Stimulated activated CD4-positive, alpha-beta T cell treated with anti-CD3 and anti-CD28 coated beads, TNF-alpha, amount 100 ng/mL, for 1 hour (primary cell): ENCODE measurements at places on chromosomes 4 and X.

- no peak for DNase-seq
Observed at GRCh38 chr4:25870081-25870480, 7.3 kb upstream of the SEL1L3 start.

- DNase-seq: no peak
Observed at GRCh38 chr4:48162162-48162561, 28.1 kb upstream of the TXK start.

- no peak for DNase-seq
Observed at GRCh38 chr4:1868293-1868692, 2.9 kb upstream of the NSD2 start.

DNA sequence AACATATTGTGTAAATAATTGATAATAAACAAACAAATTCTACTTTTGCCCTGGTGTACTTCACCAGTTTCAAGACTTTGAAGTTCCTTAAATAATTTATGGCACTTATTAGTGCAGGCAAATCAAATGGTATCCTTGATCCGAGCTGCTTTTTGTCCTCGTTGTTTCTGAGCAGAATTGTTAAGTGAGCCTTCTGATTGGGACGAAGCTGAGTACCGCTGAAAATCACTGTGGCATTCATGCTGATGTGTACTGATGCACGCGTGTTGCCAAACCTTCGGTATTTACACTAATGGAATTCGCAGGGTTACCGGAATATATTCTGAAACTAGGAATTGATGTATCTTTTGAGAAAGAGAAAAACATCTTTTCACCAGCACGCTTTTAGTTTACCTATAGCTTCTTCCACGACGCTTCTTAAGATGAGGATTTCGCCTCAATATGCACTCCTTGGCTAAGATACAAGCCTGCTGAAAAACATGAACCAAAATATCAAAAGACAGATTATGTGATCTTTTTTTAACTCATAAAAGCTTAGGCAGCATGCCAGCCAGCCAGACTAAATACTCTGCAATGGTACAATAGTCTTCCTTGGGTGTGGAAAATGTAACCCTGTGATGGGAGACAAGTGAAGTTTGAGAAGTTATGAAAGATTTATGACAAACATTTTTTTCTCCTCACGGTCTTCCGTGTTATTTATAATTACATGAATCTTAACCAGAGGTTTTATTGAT lies 48.9 kb upstream of the TENM3 start:
- no peak for DNase-seq

- no peak for DNase-seq
Observed at GRCh38 chr4:69156913-69157312, 57.6 kb downstream of the UGT2B11 start.

- no peak for DNase-seq
Observed at GRCh38 chr4:39924014-39924413, 53.7 kb downstream of the PDS5A start.

- no peak for DNase-seq
Observed at GRCh38 chr4:139934708-139935195, 219.2 kb downstream of the MAML3 start.

DNA sequence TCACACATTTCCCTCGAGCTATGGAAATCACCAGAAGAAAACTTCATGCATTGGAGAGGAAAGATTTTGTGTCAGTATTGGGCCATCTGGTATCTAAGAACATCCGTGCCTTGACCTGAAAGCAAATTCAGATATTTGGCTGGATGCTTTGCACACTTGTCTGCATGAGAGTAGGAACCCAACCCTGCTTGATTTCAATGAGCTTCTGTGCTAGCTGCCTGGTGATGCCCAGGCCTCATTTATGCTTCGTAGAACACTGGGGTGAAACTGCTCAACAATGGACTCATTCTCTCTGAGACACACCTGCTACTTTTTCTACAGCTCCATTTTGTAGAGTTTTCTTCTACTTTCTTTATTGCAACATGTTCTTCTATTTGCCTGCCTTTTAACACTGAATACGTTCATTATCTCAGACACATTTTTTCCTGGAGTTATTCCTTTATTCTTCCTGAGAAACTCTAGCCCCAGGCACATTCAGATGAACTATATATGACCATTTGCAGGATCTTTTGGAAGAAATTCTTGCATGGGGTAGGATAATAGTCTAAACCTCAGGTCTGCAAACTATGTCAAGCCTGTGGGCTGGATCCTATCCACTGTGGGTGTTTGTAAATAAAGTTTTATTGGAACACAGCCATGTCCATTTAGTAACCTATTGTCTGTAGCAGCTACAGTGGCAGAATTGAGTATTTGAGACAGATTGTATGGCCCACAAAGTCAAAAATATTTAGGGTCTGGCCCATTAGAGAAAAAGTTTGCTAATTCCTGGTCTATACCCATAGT lies 83.8 kb upstream of the CLCN4 start:
- no peak for DNase-seq

DNA sequence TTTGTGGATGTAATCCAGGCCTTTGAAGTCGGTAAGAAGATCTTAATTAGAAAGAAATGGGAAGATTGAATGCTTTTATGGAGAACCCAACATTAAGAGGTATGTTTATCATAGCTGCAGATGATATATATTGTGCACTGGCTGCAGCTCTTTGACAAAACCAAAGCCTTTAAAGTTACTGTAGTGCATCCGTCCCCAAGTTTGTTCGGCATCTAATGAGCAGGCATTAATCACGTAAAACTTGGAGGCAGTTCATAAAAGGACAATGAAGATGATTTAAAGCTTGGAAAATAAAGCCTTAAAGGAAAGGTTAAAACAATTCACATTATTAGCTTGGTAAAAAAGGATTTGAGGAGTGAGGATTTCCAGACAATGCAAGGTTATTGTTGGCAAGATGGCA lies 150.8 kb upstream of the ARX start:
- no peak for DNase-seq

- DNase-seq: no peak
Observed at GRCh38 chr4:76745240-76745639, 152.7 kb downstream of the SOWAHB start.

GRCh38 chr4:151955721-151956380 lies 195.0 kb upstream of the GATB start:
- DNase-seq: no peak
